Pulmonary artery endothelial cell (primary cell): ENCODE measurements at places on chromosomes 1 and 21. TPM values are rescaled to one million over a fixed set of nuclear protein-coding genes. Genes with fewer than 3 reads are reported as not detected.

CCDC185 gene
- not detected in 2 replicates for total RNA-seq

KPRP gene
- not detected in 2 replicates for total RNA-seq

KIF26B gene
- 0.04 and 0.13 TPM in 2 replicates for total RNA-seq

CYP4X1 gene
- total RNA-seq: 1.6 and 2.0 TPM in 2 replicates

AGRN gene
- total RNA-seq: 48.4 and 88.2 TPM in 2 replicates
